ENCODE measurements at places on chromosomes 3 and 15. TPM values are rescaled to one million over a fixed set of nuclear protein-coding genes. Genes with fewer than 3 reads are reported as not detected.

The REC114 gene
- not detected for total RNA-seq

The SNURF gene
- total RNA-seq = 11.5 TPM

GRCh38 chr15:64698823-64699222 is 76.6 kb downstream of the RBPMS2 start:
- no peak for DNase-seq

GRCh38 chr3:153399636-153400035 is 237.6 kb downstream of the RAP2B start:
- DNase-seq = no peak

DNA sequence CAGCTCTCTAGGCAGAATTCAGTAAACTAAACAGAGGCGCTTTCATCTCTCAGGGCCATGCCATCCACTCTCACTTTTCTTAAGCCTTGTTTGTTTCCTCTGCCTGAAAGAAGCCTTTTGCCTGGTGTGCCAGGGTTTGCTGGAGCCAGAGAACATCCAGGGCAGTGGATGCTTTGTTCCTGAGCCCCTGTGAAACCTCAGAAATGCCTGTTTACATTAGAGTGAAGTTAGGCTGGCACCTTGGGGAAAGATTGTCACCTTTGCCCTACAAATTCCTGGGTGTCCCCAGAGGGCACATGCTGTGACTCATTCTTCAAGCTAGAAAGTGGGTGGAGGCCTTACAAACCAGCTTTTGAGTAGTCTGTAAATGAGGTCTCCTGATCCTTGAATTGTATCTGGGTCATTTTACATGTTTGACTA is 10.7 kb upstream of the TRAK1 start:
- no peak for DNase-seq

Data from upper lobe of right lung (tissue), 1 donor.